Mucosa of descending colon (tissue), 3 donors: ENCODE measurements at places on chromosomes 11 and 22. TPM values are rescaled to one million over a fixed set of nuclear protein-coding genes. Genes with fewer than 3 reads are reported as not detected.

DNA sequence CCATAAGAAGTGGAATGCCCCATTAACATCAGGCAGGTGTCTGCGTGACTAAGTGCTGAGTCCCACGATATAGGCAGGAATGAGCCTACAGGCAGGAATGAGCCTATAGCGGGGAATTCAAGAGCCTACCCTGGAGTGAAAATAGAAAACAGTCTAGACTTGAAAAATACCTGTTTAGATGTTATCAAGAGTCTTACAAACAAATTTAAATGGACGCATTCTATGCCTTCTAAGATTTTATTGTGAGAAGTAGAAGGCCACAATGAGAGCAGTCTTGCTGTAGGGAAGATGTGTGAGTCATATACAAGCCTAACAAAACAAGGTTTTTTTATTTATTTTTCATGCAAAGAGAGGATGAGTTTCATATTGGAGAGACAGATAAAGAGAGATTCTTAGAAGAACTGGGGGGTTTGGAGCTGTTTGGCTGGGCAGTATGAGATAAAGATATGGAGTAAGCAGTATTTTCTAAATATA is 200.8 kb upstream of the ZC3H12C start:
- no peak for DNase-seq

DNA sequence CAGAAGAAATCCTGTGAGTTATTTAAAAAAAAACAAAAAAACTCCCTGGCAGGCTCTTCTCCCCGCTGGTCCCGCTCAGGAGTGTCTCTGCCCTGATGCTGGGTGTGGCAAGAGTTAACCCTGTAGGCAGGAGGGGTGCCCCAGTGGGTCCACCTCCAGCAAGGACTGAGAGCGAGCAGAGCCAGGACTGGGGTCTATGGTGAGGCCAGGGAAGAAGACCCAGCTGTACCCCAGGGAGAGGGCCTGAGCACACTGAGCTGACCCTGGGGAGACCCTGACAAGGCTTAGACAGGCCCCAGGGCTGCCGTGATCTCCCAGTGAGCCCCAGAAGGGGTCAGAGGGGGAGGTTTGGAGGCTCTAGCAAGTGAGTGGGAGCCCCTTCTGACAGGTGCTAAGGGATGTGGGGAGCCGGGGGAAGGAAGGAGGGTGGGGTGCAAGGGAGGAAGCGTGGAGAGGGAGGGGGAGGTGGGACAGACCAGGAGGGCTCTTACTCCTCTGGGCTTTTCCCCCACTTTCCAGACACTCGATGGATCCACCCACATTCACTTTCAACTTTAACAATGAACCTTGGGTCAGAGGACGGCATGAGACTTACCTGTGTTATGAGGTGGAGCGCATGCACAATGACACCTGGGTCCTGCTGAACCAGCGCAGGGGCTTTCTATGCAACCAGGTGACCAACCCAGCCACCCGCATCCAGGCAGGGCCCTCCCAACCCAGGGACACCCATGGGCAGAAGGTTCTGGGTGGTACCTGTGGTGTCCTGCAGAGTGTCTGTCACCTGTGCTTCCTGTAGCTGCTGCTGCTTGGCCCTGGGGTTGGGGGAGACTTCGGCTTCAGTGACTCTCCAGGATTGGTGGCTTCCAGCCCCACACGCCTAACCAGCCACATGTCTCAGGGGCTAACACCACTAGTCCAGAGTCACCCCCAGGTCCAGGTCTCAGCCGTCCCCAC is 6.4 kb downstream of the APOBEC3G start:
- DNase-seq, result no peak

DNA sequence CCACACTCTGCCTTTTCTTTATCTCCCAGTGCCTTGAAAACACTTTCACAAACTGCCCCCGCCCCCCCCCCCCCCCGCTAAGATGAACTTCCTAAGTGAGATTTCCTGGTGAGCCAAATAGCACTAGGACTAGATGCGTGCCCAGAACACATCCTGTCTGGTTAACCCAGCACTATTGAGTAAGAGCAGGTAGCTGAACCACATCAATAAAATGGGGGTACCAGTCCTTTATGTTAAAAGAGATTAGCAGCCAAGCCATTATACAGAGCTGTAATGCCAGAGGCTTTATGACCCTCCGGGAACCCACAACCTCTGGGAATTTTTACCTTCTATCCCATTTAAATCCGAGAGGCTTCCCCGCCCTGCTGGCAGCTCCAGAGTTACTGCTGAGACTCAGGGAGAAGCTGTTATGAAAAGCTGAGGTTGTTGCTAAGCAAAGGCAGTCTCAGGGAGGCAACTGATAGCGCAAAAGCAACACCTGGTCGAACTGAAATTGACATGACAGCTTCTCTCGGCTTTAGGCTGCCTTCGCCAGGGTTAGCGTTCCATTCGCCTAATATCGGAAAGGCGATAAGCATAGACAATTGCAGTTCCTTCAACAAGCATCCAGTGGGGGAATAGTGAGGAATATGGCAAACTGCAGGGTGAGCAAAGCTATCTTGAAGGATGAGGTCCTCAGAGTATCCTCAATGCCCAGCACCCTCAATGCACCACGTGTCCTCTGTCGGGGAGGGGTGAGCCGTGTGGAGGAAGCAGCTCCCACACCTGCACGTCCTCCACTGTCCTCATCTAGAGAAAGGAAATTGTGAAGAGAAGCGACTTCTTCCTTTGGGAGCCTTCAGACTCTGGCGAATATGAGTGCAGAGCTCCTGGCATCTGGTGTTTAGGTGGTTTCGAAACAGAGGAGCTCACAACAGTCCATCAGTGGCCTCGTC is 977.0 kb downstream of the NTM start:
- no peak for DNase-seq

DNA sequence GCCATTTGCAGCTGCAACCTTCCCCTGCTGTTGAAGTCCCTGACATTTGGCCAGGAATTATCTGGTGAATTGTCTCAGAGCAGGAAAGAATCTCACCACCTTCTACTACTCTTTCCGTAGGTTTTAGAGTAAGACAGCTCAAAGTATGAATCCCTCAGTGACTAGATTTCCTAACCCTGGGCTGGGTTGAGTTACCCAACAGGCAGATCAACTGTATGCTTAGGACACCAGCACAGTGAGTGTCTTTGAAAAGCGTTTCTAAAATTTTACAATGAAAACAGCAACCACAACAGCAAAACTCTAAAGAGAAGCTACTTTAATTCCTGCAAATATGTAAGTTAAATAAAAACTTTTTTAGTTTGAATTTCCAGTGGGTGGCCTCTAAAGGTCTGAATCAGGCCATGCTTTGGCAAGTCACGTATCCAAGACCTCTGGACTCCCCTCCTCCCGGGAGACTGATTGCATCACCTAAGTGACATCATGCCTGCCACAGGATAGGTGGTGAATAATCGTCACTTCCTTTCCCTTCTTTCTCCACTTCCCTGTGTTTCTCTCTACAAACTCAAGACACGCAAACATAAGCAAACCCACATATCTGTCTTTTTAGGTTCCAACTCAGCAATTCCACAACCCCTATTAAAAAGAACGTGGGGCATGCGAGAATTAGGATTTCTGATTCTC is 7.8 kb downstream of the OR8B12 start:
- DNase-seq, result no peak

DNA sequence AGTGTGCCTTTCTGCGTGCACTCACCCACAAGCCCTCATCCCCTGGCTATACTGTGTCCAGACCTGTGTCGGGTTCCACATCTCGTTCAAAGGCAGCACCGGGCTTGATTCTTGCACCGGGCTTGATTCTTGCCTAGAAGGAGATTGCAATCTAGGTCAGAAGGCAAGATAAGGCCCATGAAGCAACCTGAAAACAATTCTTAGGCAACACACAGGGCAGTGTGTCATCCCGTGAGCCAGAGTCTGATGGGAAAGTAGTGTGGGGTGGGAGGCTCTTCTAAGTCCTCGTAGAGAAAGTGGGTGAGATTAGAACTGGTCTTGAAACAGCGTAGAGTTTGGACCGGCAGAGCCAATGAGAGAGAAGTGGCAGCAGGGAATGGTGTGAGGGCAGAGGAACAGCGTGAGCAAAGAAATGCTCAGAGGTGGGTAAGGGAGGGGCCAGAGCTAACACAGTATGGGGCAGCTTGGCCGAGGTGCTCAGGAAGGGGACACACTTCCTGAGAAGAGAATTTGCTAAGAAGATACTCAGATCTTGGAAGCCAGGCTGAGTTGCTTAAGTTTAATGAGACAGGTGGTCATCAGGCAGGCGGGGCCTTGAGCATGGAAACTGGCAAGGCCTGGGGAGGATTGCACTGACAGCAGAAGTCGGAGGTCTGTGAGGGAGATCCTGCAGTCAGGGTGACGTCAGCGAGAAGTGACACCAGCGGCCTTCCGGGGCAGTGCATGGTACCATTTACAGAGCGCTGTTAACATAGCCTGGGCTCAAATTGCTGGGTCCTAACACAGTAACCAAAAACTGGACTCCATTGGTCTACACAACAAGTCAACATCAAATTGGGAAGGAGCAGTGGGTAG is 40.7 kb upstream of the DKK3 start:
- DNase-seq, result no peak

DNA sequence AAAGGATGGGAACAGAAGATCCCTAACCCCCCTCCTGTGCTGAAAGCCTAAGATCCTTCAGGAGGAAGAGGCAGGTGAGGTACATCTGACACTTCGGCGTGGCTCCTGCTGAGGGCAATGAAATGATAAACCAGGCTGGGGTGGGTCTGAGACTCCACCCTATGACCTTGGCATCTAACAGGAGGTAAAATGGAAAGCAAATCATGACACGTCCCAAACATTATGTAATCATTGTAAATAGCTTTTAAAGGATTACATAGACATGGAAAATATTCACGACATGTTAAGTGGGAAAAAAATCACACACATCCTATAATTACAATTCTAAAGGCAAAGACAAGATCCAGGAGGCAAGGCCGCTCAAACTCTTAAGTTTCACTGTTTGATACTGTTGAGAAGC is 70.5 kb downstream of the LINC01488 start:
- DNase-seq, result no peak

DNA sequence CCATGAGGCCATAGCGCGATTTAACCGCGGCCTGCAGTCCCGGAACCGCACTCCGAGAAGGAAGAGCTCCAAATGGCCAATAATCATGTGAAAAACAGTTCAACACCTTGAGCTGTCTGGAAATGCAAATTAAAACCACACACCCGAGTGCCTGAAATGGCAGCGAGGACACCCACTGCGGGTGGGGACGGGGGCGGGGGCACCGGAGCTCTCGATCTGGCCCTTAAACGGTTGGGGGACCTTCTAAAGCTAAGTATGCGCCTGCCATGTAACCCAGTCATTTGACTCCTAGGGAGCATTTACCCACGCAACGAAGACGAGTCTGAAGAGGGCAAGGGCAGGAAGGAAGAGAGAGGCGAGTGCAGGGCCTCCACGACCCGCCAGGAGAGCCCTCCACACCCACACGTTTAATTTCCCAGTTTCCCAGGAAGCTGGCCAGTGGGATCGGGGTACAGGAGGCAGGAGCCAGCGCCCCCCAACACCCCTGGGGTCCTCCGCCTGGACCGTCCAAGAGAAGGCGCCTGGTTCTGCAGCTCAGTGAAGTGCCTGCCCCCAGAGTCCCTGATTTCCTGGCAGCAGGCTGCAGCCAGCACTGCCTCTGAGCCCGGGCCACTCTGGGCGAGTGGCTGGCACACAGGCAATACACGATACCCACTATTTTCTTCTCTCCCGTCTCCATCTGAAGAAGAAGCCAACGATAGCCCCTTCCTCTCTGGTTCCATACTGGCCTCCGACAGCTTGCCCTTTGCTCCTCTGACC is 1.7 kb downstream of the TTLL8 start:
- peak; percentile 35 for DNase-seq

GRCh38 chr11:68527585-68527984 is 67.0 kb downstream of the PPP6R3 start:
- DNase-seq, result no peak

GRCh38 chr22:28674121-28674563 is 5.5 kb downstream of the TTC28 start:
- no peak for DNase-seq

DNA sequence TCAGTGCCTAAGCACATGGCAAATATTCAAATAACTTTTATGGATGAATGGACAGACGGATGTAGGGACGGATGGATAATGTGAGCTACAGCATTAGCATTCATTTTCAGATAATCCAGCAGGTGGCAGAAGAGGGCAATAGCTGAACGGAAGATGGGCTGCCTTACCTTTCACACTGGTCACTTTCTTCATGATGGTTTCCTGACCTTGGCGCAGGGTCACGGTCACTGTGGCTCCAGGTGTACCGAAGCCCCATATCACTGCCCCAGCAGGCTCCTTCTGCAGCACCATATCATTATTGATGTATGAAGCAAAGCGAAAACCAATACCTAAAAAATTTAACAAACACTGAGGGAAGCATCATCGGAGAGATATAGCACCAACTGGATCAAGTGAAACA is 4.3 kb downstream of the SIAE start:
- DNase-seq, result peak; percentile 33

- no peak for DNase-seq
Measured at GRCh38 chr22:41690476-41690875, 1.8 kb upstream of the SNU13 start.

DNA sequence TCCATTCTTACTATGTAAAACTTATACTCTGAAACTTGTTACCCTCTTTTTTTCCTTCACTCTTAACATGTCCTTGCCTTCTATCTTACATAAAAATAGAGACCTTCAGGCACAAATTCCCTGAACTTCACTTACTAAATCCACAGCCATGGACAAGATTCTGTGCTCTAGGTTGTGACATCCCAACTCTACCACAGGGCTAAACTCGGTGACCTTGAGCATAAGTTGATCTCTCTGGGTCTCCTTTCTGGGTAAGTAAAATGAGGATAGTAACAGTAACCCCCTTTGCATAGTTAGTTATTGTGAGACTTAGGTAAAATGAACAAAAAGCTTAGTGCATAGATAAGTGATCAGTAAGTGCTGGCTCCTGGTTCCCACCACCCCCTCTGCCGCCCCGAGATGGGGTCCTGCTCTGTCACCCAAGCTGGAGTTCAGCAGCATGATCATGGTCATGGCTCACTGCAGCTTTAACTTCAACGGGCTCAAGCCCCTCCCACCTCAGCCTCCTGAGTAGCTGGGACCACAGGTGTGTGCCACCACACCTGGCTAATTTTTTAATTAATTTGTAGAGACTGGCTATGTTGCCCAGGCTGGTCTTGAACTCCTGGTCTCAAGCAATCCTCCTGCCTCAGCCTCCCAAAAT is 20.1 kb downstream of the C11orf58 start:
- DNase-seq, result no peak

DNA sequence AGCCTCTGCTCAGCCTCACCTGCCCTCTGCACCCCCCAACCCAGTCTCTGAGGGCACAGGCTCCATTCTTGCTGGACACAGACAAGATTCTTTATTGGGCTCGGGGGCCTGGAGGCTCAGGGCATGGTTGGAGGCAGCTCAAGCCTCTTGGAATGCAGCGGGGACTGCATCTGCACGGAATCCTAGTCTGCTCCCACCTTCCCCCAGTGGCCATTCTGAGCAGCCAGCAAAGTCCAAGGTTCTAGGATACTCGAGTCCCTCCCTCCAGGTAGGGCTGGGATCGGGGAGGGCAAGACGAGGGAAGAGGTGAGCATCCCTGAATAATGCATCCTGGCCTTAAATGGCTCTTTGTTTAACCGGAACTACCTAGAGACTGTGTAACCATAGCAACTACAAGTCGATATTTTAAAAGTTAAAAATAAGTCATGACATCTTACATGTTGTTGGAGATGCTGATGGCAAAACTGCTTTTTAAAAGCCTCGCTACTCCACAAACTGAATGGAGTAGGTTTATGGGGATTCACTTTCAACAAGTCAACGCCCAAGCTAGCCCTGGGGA is 10.7 kb upstream of the IGSF22 start:
- no peak for DNase-seq

- DNase-seq, result peak; percentile 96
Measured at GRCh38 chr22:35376728-35377472, 4.0 kb upstream of the HMOX1 start.

GRCh38 chr11:134780486-134781147 is 368.6 kb upstream of the B3GAT1 start:
- no peak for DNase-seq

TUBA8 gene
- total RNA-seq, result 3.3 TPM

CECR2 gene
- total RNA-seq, result 0.27 TPM

CHST1 gene
- 2.8 TPM for total RNA-seq

SLC17A6 gene
- total RNA-seq, result not detected

GGT5 gene
- 6.6 TPM for total RNA-seq
